ENCODE measurements at places on chromosomes 13 and 19.

GRCh38 chr19:33214596-33214995, 11.1 kb downstream of the SLC7A10 start:
- DNase-seq, result peak; percentile 58

DNA sequence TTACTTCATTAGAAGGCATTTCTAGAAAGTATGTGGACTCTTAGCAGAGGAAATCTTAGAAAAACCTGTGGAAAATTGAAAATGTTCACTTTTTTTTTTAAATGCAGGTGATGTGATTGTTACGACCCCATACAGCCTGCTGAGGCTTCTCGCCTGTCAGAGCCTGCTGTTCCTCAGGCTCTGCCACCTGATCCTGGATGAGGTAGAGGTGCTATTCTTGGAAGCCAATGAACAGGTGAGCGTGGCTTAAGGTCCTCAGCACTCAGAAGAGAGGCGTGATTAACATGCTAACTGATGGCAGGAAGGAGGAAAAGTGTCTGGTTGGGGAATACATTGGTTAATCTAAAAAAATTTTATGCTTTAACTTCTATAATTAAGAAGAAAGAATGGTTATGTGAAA, 71.4 kb downstream of the SLC7A9 start:
- DNase-seq, result no peak

GRCh38 chr13:42803563-42804204, 22.3 kb downstream of the FAM216B start:
- DNase-seq, result peak; percentile 76

DNA sequence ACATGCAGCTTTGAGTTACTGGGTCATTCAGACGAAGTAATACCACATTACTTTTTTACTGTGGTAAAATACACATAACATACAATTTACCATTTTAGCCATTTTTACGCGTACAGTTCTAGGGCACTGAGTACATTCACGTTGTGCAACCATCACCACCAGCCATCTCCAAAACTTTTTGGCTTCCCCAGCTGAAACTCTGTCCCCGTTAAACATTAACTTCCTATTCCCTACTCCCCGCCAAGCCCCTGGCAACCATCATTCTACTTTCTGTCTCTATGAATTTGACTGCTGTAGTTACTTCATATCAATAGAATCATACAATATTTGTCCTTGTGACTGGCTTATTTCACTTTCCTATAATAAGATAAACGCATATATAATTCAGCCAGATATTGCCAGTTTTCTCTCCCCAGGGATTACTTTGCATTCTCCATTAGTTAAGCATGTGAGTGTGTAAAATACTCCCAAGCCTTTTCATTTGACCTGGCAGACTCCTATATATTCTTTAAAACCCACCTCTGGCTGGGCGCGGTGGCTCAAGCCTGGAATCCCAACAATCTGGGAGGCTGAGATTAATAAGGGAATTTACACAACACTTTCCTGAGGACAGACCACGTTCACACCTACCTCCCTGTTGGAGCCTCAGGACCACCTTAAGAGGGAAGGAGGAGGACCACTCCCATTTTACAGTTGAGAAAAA, 10.0 kb upstream of the CYP4F22 start:
- no peak for DNase-seq

DNA sequence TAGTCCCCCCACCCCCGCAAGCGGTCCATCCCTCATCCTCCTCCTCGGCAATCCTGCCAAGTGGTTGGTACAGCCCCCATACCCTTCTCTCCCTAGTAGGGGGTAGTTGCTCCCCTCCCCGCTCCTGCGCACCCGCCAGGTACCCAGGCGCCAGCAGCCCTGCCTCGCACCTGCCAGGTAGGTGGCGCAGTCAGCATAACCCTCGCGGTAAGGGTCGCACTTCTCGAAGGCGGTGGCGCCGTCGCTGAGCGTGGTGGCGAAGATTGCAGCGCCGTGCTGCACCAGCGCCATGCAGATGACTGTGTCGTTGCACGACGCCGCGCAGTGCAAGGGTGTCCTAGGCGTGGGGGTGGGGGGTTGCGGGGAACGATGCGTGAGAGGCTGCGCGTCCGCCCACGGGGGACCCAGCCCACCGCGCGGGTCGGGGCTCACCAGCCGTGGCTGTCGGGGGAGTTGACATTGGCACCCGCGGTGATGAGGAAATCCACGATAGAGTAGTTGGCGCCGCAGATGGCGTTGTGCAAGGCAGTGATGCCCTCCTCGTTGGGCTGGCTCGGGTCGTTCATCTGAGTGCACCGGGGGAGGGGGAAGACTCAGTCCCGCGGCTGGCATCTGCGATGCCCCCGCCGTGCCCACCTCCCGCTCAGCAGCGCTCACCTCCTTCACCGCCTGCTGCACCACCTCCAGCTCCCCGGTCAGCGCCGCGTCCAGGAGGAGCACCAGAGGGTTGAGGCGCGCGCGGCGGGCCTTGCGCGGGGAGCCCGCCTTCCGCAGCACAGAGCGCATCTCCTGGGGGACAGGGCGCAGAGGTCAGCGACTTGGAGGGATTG, 15.2 kb upstream of the ERCC2 start:
- DNase-seq, result no peak

DNA sequence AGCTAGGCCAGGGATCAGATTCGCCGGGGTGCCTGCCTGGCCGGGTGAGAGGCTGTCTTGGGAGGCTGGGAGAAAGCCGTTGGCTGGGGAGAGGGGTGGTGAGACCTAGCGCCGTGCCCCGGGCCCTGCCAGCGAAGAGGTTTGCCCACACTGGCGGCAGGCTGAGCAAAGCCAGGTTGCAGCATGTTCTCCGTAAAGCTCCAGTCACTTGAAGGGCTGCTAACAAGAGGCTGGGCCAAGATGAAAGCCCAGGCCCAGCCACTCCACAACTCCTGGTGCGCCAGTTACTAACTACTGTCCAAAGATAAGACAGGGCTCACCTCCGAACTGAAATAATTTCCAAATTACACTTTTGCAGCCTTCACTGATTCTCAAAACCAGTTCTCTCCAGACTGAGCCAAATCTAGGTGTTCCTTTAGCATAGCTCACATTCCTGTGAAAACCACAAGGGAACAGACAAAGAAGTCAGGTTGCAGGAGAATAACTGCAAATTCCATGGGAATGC, 16.3 kb downstream of the ELAVL1 start:
- no peak for DNase-seq

DNA sequence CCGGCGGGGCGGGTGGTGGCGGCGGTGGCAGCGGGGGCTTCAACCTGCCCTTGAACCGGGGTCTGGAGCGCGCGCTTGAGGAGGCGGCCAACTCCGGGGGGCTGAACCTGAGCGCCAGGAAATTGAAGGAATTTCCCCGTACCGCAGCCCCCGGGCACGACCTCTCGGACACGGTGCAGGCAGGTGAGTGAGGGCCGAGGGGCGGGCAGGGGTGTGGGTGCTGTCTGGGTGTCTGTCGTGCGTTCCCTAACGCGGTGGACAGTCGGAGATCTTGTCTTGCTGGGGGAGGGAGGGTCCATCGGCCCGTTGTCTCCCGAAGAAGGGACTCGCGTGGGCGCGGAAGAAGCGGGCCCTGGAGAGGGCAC, 533 bp downstream of the LRCH1 start:
- DNase-seq, result no peak

DNA sequence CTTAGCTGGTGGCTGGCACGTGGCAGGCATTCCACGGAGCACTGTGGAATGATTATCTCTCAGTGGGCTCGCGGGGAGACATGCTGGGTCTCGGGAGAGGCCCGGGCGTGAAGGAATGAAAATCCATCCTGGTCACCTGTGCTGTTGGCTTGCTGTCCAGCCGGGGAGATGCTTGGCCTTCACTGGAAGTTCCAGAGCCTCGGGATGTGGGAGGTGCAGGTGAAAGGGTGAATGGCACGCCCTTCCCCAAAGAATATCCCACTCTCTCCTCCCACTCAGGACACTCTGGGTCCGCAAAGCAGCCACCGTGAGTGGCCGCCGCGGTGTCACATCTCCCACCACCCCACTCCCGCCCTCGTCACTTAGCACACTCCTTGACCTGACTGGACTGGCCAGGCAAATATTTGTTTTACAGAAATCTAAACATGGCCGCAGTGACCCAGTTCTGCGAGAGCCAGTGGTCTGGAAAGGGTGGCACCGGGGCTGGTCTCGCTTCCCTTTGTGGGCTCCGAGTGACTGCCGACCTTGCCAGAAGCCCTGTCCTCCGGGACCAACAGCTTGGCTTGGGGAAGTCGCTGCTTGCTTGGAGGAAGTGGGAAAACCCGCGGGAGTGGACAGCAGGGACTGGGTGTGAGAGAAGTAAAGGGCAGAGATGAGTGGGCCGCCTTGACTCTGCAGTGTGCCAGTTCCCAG, 8.0 kb downstream of the DPP9 start:
- DNase-seq, result no peak

GRCh38 chr13:74675972-74676371, 541.8 kb upstream of the KLF12 start:
- no peak for DNase-seq

DNA sequence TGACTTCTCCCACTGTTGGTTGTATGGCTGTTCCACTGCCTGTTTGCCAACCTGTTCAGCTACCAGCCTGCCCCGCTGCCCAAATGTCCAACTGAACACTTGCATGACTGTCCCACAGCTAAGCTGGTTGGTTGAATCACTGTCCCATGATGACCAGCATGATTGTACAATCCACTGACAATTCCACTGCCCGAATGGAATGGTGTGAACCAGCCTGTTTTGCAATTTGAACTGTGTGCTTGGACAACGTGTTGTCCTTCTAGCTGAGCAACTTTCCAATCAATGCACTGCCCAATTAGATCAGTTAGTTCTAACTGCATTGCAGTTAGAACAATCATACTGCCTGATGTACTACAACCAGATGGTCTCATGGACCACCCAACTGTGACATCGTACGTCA, 8.7 kb downstream of the ADAMTS10 start:
- no peak for DNase-seq

GRCh38 chr19:33681081-33681680, 59.4 kb downstream of the CHST8 start:
- no peak for DNase-seq

DNA sequence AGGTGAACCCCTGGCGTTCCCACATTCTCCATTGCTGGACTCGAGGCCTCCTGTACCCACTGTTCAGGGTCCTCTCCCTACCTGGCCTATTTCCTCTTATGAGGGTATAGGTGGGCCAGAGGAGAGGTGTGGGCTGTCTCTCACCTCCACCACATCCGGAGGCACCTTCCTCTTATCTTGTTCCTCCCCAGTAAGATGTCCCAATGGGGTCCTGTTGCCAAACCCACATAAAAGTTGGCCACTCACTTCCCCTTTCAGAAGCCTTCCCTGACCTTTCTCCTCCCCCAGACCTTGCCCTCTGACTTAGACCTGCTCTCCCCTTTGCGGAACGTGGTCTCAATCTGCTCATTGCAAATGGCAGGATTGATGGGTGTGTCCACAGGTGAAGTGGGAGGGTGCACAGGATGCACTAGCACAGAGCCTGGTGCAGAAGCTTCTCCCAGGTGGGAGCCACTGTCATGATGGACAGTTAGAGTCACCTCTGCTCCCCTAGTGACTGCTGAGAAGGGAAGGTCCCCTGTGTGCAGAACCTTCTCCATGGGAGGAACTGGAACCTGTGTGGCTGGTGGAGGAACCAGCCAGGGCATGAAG, 1.3 kb downstream of the CYP4F3 start:
- DNase-seq, result no peak

DNA sequence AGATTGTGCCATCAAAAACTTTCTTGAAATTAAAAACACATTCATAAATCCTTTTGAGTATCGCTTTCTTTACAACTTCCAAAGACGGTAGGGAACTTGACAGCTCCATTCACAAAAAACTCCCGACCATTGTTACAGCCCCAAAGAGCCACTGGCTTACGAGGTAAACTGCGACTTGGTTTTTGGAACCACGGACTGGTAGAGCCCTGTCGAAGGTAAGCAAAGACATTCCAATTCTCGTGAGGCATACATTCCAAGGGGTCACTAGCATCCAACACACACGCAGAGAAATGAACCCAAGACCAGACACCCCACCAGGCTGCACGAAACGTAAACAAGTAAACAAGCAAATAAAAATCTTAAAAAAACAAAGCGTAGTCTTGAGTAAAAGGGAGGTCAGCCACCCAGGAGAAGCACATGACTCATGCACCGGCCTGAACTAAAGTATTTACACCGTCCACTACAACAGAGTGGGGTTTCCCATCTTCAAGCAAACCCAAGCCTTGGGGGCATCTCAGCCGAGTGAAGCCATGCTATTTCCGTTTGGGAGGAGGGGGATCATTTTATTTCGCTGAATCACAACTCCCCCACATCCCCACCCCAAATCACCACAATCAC, 1.4 kb downstream of the BRD4 start:
- peak; percentile 92 for DNase-seq

GRCh38 chr13:98217597-98217996, 40.5 kb upstream of the RNF113B start:
- DNase-seq, result no peak

DNA sequence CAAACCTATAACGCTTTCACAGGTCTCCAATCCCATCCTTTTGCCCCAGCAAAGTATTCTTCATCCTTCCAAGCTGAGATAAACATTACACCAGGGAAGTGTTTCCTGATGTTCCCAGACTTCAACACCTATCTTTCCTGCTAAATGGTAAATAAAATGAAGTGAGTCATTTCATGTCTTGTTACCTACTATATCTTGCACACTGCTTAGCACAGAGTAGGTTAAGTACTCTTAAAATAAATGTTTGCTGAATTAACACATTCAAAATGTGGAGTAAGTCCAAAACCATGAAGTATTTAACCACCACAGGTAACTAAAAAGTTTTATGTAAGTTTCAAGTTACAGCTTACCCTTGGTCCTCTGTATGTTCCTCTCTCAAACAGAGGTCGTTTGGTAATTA, 3.4 kb downstream of the RBM26 start:
- DNase-seq, result no peak

GRCh38 chr13:29362849-29363604, 232.5 kb downstream of the SLC7A1 start:
- DNase-seq, result peak; percentile 44

DNA sequence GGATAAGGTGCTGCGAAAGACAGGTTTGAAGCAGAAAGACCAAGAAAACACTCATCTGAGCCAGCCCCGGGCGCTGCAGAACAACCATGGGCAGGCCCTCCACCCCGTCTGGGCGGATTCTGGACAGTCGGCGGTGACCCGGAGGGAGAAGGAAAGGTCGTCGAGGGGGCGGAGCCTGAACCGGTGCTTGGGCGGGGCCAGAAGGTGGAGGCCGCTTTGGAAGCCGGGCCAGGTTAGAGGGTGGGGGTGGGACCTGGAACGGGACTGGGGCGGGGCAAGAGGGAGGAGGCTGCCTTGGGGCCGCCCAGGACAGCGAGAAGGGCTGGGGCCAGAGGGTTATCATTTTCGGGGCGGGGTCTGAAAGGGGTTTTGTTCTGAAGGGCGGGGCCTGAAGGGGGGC, 5.0 kb upstream of the ZNF765 start:
- DNase-seq, result no peak

- no peak for DNase-seq
Measured at GRCh38 chr13:93794197-93794885, 567.7 kb downstream of the GPC6 start.
